ENCODE measurements at places on chromosomes 6 and 20. TPM values are rescaled to one million over a fixed set of nuclear protein-coding genes. Genes with fewer than 3 reads are reported as not detected.

DNA sequence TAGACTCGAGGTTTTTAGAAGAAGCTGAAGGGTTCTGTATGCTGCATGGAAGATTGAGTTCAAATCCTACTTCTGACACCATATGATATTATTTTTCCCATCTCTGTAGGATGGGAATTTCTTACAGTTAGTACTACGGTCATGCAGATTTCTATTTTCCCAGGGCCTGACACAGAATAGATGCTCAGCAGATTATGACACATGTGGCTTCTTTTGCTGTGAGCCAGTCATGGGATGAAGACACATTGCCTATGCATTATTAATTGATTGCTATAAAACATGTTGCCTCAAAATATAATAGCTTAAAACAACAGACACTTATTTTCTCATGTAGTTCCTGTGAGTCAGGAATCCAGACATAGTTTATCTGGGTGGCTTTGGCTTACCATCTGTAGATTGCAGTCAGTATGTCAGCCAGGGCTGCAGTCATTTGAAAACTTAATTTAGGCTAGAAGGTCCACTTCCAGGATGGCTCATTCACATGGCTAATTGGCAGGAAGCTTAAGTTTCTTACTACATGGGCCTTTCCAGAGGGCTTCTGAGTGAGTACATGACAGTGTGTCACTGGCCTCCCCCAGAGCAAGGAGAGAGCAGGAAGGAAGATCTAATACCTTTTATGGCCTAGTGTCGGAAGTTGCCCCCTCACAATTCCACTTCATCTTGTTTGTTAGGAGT lies 29.5 kb downstream of the TOP1 start:
- DNase-seq = no peak

GRCh38 chr20:62845416-62846160 lies 16.0 kb downstream of the TCFL5 start:
- no peak for DNase-seq

The SEMG1 gene
- not detected for total RNA-seq

The JPH2 gene
- total RNA-seq = 1.7 TPM

The LY6G6D gene
- 1.1 TPM for total RNA-seq

The TMC2 gene
- total RNA-seq = 1.2 TPM

The DEFB116 gene
- not detected for total RNA-seq

Measured in spinal cord (tissue), 10 donors.